NCI-H1092 treated with DMSO at 0.1 percent for 48 hours (cell line): ENCODE measurements at places on chromosomes 5 and 9.

GRCh38 chr9:123440256-123440655 is 84.3 kb downstream of the CRB2 start:
- no peak for DNase-seq

- DNase-seq, result no peak
Measured at GRCh38 chr5:74418709-74419108, 221.8 kb downstream of the ENC1 start.

DNA sequence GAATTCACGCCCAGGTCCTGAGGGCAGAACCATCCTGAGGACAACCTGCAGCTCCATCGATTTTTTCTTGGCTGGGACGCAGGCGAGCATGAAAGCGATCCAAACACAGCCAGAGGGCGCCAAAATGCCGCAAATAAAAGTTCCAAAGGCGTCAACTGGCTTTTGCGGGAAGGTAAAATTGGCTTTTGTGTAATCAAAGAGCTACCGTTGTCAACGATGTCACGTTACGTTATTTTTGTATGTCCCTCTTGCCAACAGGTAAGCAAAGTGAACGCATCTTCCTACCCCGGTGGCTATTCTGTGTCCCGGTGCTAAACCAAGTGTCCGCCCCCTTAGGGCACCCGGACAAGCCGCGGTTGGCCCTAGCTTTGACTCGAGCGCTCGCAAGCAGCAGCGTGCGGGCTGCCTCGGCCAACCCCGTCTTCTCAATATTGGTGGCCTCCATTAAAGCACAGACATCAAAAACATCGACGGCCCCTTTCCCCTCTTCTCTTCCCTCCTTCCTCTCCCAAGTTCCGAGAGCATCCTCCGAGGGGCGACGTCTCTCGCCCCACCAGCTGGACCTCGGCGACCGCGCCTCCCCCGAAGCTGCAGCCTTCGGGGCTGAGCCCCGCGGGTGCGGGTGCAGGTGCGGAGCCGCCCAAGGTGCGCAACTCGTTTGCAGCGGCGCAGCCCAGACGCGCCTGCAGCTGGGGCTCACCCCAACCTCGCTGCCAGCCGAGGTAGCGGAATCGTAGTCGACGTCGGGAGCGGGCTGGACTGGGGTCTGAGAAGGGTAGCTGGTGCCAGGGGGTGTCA is 1.1 kb upstream of the BASP1 start:
- DNase-seq, result peak; percentile 94

- DNase-seq, result no peak
Measured at GRCh38 chr5:134576386-134577021, 51.0 kb downstream of the JADE2 start.

DNA sequence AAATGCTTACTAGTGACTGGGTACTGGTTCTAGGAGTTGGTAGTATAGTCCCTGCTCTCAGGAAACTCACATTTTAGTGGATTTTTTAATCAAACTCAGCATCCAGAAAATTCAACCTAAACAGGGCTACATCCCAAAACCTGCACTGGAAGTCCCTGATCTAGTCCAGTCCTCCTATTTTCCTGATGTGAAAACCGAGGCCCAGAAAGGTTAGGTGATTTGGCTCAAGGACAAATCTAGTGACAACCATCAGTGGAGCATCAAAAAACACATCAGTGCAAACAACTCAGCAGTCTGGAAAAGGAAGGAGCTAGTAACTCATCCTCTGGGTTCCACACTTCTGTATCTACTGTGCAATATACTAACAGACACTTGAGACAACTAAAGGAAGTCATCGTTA is 38.2 kb downstream of the SERINC5 start:
- peak; percentile 15 for DNase-seq

DNA sequence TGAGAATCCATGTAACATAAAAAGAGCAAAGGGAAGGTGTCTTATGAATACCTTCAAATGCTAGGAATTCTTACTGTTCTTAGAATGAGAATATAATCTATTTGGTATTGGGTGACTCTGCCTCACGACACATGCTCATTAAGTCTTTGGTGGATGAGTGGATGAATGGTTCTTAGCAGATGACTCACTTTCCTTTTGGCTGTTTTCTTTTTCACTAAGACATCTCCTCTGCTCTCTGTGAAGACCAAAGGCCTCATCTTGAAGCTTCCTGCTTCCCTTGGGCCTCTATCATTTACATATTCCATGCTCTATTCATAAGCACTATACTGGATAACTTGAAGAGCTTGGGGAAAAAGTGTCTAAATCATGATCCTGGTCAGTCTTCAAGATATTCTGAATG is 468.1 kb downstream of the SPATA31D1 start:
- no peak for DNase-seq

DNA sequence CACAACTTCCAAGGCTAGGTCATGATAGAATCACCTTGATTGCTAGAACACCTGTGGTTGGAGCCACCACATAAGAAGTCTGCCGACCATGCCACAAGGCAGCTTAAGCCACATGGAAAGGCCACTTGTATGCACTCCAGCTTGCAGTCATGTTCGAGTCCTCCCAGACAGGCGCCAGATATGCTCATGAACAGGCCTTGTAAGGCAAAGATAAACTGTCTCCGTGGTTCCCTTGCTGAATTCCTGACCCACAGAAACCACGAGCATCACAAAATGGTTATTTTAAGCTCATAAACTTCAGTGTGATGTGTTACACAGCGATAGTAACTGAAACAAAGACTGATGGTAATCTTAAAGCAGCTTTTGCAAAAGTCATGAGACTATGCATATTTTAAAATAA is 188.4 kb upstream of the DAPK1 start:
- no peak for DNase-seq

DNA sequence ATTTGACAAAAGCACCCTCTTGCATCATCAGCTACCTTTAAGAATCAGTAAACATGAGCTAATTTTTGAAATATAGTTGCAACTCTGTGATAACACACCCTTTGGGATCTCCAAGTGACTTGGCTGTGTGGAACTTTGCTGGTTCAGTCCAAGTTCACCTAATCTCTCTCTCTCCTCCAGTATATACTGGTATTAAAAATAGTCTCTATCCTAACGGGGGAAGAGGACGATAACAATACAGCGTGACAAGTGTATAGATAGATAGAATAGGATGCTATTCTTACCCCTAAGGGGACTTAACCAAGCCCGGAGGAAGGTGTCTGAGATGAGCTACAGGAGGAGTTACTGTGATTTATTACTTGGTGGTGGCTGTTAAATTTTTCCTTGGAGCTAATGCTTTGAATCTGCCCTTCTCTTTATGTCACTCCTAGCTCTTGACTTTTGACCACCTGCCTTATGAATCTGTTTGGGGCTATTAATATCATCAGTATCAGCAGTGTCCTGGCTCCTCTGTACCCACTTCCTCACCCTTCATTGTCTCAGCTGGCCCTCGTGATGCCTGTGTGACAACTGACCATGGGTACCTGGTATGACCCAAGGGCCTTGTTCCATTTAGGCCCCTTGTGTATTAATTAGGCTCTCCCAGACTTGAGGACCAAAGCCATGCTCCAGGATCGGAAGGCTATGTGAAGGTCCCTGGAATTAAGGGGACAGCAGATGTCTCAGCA is 223.9 kb downstream of the SREK1 start:
- DNase-seq, result no peak

- DNase-seq, result no peak
Measured at GRCh38 chr5:4189317-4189716, 593.7 kb downstream of the IRX1 start.

- no peak for DNase-seq
Measured at GRCh38 chr5:172788771-172789686, 18.0 kb upstream of the DUSP1 start.

- no peak for DNase-seq
Measured at GRCh38 chr9:120895951-120896350, 19.0 kb upstream of the PHF19 start.

DNA sequence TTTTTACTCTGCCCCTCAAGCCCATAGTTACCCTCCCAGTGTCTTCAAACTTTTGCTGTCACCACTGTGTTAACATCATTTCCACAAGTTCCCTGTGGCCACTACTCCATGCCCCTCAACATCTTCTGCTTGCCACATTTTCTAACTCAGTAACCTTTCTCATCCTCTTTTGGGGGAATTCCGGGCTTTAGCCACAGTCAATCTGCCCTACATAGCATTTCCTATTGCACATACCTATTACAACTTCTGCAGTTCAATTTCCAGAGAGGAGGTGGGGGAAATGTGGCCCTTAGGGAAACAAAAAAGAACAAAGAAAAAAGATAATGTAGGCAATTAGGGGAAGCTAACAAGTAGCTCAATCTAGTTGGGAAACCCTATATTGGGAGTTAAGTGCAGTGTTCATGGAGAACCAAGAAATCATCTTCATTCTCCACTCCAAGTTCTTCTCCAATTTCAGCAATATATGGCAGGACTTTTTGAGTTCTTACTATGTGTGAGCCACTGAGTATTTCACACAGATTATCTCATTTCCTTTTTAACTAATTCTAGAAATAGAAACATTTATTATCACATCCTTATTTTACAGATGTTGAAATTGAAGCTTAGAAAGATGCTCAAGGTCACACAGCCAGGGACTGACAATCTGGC is 40.2 kb upstream of the LPAR1 start:
- no peak for DNase-seq

DNA sequence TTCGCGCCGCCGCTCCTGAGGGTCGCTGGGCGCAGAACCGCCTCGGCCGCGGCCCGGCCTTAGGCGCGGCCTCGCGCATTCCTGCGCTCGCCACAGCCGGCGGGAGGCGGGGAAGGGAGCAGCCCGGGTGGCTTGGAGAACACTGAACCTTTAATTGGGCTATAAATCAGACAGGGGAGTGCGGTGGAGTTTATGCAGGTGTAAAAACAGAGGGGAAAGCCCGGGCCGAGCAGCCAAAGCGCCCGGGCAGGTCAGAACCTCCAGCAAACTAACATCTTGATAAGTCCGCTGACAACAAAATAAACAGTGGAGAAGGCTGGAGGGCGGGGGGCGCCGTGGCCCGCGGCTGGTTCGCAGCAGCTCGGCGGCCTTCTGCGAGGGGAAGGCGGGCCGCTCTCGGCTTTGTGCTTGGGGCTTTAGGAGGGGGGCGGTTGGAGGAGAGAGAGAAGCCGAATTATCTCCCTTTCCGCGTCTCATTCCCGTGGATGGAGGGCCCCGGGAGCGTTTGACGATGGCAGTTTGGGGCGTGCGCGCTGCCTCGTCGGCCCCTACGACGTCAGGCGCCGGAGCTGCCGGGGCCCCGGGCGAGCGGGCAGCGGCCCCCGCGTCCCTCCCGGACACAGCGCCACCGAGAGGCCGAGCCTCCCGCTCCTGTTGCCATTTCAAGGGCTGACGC is 11.3 kb downstream of the FOXD1 start:
- peak; percentile 69 for DNase-seq

GRCh38 chr9:112569186-112569585 is 82.6 kb downstream of the KIAA1958 start:
- DNase-seq, result no peak

DNA sequence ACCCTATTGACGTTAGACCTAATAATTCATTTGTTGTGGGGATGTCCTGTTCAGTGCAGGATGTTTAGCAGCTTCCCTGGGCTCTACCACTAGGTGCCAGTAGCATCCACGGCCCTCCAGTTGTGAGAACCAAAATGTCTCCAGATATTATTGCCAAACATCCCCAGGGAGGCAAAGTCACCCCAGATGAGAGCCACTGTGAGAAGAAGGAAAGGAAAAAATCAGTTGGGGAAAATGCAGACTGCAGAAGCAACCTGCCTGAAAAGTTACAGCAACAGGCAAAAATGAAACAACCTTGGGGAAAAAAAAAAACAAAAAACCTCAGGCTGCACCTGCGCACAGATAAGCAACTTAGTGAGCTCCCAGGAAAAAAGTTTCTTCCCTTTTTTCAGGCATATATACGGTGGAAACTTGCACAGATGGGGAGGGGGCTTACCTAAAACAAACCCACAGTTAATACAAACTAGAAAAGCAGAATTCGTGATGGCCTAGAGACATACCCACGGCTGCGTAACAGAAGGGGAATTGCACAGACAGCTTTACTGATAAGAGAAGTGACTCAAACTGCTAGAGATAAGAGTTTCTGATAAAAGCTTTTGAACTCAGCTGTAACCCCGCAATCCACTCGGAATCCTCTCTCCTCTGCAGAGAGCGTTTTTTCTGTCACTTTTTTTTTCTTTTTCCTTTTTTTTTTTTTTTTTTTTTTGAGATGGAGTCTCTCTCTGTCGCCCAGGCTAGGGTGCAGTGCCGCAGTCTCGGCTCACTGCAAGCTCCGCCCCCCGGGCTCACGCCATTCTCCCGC is 29.8 kb upstream of the FBP1 start:
- DNase-seq, result peak; percentile 50

- no peak for DNase-seq
Measured at GRCh38 chr5:7597059-7597642, 201.2 kb downstream of the ADCY2 start.

DNA sequence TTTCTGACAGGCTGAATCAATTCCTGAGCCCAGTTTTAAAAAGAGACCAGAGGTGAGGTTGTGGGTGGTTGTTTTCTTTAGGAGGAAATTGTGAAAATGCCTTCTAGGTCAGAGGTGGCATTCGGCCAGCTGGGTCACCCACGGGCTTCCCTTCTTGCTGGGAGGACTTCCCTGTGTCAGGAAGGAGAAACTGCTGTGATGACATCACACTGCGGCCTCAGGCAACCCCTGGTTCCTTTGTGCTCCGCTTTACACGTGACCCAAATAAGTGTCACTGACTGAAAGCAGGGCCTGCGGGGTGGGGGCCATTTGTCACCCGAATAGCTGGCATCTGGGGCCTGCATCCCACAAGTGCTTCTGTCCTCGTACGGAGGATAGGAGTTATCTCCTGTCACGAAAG is 39.7 kb downstream of the FABP6 start:
- no peak for DNase-seq

GRCh38 chr9:93988056-93988455 is 32.9 kb upstream of the BARX1 start:
- no peak for DNase-seq

- no peak for DNase-seq
Measured at GRCh38 chr5:76082772-76083554, at the start of gene SV2C. SV2C (plus strand) TSS chr5:76083383; CDS start chr5:76131751, 48,368 bp downstream.

DNA sequence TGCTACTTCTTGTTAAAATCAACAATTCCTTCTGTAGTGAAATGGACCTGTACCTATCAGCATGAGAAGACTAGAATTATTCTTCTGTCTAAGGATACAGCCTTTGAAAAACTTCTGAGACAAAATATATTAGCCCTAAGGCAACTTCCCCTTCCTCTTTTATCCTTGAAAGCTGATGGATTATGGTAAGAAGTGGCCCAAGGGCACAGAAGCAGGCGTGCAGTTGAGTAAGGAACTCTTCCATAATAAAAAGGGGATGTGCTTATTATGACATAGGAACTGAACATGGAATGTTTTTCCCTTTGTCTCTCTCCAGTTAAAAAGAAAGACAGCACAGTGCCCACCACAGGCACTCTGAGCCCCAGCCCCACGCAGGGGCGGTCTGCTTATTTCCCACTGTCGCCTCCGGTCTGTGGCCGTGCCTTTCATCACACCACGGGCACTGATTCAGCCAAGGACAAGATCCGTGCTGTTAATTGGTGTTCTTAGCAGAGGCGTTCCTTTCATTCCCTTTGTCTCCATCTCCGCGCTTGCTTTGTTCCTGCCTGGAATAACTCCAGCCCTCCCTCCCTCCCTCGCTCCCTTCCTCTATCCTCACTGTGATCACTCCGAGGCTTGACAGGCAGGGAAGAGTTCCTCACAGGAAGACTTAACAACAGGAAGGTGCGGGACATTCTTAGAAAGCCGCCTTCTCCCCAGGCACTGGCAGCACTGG is 135.9 kb upstream of the OTULINL start:
- DNase-seq, result peak; percentile 14
